ENCODE measurements at places on chromosomes 12 and 14.

GRCh38 chr12:25328072-25328712, 77.5 kb upstream of the KRAS start:
- no peak for DNase-seq

GRCh38 chr12:131734336-131735152, 23.7 kb downstream of the SFSWAP start:
- DNase-seq = no peak

GRCh38 chr14:101231828-101232227, 328.3 kb upstream of the RTL1 start:
- no peak for DNase-seq

DNA sequence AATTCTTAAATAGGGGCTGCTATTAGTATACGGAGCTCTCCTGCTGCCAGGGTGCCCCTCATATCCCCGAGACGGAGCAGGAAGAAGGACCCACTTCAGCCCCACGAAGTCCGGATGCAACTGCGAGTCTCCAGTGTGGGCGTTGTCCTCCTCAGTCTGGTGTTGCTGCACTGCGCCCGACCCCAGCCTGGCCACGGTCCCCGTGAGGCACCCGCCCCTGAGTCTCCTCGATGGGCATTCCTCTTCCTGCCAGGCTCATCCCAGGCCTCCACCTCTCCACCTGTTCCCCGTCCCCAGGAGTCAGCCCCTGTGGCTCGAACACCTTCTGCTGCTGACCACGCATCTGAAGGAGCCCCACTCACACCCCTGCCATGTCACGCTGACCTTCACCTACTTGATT, 68.1 kb upstream of the SFSWAP start:
- no peak for DNase-seq

GRCh38 chr14:58636129-58636528, 1.6 kb upstream of the DACT1 start:
- no peak for DNase-seq

DNA sequence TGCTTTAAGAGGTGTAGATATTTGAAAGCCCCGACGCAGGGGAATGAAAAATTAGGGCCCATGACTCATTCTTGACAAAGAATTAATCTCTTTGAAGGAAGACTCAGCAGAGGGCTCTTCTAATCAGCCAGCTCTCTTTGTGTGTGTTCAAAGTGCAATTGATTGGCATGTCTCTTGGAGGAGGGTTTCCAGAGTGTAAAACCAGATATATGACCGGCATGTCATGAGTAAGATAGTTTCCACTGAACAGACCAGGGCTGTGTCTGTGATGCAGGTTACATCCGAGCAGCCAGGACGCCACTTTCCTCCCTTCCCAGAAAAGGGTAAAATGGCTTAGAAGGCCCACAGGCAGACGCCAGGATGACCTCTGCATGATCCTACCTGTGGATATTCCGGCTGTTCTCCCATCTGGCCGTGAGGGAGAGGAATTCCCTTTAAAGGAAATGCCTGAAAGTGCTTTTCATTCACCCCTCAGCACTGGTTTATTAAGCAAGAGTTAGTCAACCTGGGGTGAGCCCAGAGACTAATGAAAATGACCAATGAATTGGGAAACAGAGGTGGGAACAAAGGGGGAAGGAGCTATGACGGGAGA, 7.2 kb upstream of the KRT75 start:
- no peak for DNase-seq

GRCh38 chr14:103904493-103905107, 23.7 kb upstream of the TDRD9 start:
- no peak for DNase-seq

DNA sequence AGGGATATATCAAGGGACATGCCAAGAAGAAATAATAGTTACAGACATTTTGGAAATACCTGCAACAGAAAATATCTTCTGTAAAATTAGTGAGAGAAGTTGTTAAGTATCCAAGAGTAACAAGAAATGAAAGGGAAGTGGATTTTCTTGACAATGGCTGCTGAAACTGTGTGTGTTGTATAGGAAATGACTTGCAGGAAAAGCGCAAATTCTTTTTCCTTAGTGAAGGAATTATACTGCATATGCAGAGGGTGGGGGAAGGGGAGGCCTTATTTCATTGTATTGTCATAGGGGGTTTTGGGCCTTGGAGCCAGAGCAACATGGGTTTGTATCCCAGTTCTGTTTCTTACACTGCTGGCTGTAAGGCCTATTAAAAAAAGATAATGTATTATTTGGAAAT, 84.4 kb upstream of the DDHD1 start:
- DNase-seq = no peak

GRCh38 chr12:2345902-2346301, 293.1 kb downstream of the CACNA1C start:
- DNase-seq = no peak

DNA sequence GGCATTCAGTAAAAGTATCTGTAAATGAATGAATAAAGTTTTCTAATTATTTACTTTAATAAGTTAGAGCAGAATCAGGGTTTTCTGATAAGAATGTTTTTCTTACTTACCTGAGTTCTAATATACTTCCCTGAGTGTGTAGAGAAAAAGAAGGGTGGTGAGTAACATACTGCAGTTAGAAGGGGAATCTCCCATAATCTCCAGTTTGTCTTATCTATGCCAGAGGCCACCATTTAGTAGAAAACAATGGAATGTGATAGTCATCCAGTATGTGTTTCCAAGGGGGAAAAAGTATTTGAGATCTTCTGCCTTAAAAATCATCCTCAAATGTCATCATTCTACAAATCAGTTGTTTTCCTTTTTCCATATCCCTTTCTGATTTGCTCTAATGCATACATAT, 56.5 kb upstream of the PAWR start:
- DNase-seq = no peak

DNA sequence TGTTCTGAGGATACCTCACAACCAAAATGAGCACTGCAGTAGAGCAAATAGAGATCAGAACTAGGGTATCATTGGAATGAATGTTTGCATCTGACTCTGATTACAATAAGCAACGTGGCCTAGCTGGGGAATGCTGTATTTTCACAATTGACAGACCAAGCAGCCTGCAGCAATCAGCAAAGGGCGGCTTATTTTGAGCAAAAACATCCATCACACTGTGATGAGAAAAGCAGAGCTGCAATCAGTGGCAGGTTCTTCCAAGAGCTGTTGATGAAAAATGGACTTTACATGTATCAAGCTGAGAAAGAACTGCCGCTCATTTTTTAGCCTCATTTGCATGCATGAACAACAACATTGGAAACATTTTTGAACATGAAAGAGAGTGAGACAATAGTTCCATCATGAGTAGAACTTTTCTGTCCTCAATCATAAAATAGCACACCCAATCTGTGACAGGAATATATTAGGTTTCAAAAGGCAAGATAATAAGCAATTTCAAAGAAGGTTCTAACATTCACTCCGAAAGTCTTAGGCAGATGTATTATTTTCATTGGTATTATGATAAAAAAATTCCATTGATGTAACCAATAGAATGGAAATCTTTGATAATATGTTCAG, 249.7 kb upstream of the FBXO33 start:
- DNase-seq = no peak
